Stomach (tissue), 19 donors: ENCODE measurements at places on chromosomes 6 and 20. TPM values are rescaled to one million over a fixed set of nuclear protein-coding genes. Genes with fewer than 3 reads are reported as not detected.
A peak's percentile ranks its signal among the peaks of the same experiment; 100 is the strongest.

DNA sequence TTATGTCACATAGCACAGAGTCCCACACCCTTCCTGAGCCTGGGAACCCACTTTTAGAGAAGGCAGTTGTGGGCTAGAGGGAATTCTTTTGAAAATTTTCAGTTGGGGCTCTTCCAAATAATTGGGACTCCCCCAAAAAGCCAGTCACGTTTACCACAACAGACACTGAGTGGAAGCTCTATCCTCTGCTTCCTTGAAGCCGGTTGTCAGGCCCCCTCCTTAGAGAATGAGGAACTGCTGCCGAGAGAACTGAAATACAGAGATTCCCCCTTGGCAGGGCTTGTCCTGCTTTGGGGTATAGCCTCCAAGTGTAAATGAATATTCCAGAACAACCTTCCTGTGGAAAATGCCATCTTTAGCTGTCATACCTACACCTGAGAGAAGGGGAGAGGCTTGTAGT is 2.7 kb upstream of the JAG1 start:
- no peak for DNase-seq

Gene CDH4
- 0.37 TPM for total RNA-seq

DNA sequence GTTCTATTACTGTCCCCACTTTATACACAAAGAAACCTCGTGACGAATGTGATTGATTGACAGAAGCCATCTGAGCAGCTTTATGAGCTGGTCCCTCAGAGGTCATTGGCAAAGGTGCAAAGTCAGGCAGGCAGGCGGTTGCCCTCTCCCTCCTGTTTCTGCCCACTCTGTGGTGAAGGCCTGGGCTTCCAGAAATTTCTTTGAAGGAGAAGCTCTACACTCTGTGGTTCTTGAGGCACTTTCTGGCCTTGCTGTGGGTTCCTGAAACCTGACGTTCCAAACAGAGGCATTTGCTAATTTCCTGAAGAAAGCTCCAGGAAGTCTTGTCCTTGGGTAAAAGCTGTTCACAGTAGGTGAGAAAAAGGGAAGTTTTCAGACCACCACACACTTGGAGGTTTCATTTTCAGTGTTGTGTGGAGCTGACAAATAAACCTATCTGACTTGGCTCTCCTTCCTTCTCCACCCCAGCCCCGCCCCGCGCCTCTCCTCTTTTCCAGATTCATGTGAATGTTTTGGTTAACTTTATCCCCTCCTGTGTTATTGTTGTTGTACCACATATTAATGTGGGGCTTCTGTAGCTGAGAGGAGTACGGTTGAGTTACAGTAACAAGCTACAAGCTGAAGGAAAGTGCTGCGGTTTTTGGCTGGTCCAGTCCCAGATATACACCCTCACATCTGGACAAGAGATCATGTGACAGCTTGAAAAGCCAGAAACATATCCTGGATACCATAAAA is 274.1 kb downstream of the CLIC5 start:
- DNase-seq: peak; percentile 32

DNA sequence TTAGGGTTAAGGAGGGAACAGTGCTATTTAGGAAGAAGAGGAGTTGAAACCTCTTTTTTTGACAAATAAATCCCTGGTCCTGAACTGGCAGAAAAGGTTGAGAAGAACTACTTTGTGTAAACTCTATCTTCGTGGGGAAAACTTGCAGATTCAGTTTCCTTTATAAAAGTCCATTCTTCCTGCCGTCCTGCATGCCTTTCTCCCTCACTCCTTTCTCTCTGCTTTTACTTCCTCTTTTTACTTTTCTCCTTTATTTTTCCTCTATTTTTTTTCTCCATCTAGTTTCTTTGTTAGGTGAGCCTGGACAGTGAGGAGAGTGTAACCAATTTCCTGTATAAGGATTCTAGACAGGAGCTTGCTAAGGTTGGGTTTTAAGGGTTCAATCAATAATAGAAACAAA is 52.7 kb downstream of the TPBG start:
- no peak for DNase-seq

Gene CPNE5
- total RNA-seq: 3.3 TPM

Gene FAM217A
- total RNA-seq: not detected

DNA sequence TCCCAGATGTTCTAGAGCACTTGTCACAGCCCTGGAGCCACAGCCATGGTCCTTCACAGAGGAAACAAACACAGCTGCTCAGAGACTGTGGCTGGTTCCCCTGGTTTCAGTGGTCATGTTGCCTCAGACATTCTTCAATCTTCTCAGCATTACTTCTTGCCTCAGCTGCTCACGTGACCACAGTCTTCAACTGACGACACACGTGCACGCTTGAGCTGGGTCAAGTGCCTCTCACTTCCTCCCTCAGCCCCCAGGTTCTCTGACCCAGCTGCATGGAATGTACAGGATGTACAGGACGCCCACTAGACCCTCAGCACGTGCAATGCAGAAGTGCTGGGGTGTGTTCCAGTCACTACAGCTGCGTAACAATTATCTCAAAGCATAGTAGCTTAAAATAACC is 159.8 kb upstream of the GGTLC1 start:
- DNase-seq: no peak

DNA sequence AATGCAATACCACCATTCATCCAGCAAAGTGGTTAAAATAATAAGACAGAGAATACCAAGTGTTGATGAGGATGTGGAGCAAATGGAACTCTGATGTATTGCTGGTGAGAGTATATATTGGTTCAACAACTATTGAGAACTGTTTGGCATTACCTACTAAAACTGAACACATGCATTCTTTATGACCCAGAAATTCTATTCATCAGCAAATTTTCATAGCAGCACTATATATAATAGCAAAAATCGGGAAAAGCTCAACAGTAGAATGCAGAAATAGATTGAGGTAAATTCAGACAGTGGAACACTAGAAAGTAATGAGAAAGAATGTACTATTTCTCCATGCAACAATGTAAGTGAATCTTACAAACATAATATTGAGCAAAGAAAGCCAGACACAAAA is 62.2 kb upstream of the FOXP4 start:
- no peak for DNase-seq

DNA sequence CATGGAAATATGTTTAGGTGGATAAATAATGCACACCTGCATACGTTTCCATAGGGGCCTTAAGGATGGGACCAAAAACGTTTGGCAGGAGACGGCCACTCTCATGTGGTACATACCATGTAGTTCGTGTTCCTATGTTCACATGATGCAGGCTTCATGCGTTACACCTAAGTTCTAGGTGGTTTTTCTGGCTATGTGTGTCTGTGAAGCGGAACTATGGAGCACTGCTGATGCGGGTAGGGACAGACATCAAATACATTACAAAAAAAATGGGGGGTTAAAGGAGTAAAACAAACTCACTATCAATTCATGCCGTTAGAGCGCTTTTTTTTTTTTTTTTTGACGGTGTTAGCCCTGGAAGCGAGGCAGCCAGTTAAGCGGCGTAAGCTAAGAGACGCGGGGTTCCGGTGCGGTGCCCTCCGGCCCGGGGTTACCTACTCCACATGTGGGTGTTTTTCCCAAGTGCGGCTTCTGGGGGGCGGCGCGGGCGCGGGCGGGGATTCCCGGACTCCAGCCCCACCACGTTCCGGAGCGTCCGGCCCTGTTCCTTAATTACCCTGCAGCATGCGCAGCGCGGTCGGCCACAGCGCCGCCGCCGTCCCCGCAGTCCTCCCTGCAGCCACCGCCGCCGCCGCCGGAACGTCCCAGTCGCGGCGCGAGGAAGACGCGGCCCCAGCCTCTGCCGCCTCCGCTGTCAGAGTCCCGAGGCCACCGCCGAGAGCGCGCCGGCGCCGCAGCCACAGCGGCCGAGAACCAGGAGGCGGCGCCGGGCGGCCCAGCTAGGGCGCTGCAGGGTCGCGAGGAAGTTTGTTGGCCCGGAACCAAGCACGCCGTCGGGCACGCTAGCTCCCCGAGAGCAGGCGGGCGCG is 648 bp downstream of the COL19A1 start:
- DNase-seq: peak; percentile 62

DNA sequence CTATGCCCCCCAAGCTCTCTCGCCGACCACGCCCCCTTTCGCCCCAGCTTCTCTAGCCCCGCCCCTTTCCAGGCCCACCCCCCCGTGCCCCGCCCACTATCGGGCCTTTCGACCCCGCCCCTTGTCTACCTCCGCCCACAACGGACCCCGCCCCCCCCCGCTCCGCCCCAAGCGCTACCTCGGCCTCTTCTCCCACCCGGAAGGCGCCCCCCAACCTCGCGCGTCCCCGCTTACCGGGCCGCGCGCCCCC is 200 bp downstream of the ZBTB22 start:
- no peak for DNase-seq

GRCh38 chr6:75830959-75831885 is 82.2 kb downstream of the MYO6 start:
- no peak for DNase-seq

- DNase-seq: no peak
These were observed 34.3 kb downstream of the C6orf89 start for GRCh38 chr6:36920049-36920448.

DNA sequence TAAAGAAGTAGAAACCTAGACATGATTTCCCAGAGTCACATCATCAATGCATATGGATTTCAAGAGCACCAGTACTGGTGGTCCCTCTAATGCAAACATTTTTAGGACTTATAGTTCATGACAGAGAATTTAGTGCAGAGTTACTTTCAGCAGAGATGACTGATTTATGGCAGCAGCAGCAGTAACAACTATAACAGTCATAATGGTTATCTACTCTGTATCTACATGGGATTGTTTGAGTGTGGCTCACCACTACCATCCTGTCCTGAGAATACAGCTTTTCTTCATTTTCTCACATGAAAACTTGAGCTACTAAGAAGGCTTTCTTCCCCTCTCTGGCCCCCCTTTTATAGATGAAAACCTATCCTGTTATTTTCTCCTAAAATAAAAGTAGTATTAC is 128.5 kb upstream of the ENPP5 start:
- DNase-seq: no peak

DNA sequence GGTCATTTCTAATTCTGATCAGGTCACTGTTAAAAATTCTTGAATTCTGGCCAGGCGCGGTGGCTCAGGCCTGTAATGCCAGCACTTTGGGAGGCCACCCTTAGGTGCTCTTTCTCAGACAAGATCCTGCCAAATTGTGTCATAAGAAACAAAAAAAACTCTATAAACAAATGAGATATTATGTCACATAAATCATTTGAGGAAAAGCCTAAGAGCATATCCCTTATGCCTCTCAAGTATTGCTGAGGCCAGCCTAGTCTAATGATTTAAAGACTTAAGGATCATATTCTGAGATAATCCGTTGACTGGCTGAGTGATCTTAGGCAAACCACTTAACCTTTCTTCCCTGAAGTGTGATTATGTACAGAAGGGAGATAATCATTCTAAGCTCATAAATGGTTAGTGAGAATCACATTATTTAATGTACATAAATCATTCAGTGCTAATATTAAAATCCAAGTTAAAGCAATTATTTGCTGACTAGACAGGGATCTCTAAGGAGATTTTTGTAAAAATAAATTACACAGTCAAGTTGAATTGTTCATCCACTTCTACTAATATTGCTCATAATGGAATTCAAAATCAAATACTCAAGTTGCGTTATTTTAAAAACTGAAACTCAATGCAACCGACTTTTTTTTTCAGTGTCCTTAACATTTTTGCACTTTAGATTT is 365.4 kb downstream of the PHF3 start:
- DNase-seq: no peak

DNA sequence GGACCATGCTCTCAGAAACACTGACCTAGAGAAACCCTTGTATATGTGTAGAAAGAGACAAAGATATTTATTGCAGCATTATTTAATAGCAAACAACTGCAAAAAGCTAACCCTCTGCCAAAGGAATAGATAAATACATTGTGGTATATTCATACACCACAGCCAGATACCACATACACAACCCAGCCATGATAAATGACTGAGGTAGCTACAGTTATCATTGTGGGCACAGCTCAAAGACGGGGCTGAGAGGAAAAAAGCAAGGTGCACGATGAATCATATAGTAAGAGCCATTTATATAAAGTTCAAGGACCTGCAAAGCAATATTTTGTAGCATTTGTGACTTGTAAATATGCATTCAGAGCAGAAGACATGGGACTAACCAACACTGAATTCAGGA is 30.8 kb downstream of the RSPO4 start:
- DNase-seq: no peak

GRCh38 chr6:84450018-84450417 is 222.6 kb upstream of the CEP162 start:
- no peak for DNase-seq

DNA sequence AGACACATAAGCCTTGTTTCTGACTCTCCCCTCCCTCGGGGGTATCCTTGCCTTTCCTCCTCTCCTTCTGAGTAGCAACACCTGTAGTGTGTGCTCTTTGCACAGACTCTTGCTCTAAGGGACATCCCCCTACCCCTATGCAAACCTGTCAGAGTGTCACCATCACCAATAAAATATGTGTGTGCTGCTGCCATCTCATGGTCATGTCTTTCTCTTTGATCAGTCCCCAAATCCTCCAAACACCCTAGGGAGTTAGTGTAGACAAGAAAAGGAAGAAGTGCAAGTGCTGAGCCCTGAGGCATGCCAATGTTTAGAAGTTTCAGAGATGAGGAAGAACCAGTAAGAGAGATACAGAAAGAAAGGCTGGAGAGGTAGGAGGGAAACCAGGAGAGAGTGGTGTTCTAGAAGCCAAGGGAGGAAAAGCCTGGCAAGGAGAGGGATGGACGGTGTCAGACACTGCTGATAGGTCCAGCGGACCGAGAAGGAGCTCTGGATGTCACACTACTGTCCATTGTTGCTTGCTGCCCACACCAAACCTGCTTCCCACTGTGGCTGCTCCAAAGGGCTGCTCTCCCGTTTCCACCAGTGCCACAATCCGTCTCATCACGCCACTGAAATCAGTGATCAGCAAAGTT is 16.4 kb downstream of the TRMT6 start:
- DNase-seq: peak; percentile 24

GRCh38 chr20:2626853-2627541 is 25.4 kb upstream of the NOP56 start:
- no peak for DNase-seq

Gene TAAR9
- not detected for total RNA-seq

DNA sequence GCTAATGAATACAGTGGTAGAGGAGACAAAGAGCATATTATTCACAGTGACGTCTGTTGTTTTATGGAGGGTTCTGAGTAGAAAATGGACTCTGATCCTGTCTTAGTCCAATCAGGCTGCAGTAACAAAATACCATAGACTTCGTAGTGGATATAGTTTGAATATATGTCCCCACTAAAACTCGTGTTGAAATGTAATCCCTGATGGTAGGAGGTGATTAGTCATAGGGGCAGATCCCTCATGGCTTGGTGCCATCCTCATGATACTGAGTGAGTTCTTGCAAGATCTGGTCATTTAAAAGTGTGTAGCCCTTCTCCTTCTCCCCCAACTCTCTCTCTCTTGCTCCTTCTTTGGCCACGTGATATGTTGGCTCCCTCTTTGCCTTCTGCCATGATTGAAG is 82.5 kb downstream of the CD83 start:
- no peak for DNase-seq
